Activated CD8-positive, alpha-beta memory T cell treated with anti-CD3 and anti-CD28 coated beads, Interleukin-2, amount 50 U/mL, for 48 hours (primary cell): ENCODE measurements at places on chromosomes 12 and 14.

GRCh38 chr12:100733817-100734593 lies 60.6 kb upstream of the ANO4 start:
- no peak for DNase-seq

GRCh38 chr14:22778084-22778483 lies 11.6 kb downstream of the OXA1L start:
- no peak for DNase-seq

- no peak for DNase-seq
Observed at GRCh38 chr14:76863724-76864407, 37.7 kb downstream of the LRRC74A start.

DNA sequence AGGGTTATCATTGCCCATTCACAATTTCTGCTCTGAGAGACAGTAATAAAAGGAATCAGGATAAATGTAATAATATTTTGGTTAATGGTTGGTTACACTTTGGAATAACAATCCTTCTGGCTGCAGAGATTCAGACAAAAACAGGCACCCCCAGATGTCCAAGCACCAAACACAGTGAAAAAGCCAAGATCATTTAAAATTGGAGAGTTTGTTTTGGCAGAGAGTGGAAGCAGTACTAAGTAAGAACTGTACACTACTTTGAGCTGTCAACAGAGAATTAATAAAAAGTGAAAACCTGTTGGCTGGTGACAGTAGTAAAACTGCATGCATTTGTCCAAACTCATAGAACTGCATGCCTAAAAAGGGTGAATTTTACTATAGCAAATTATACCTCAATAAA lies 15.6 kb upstream of the IL22 start:
- DNase-seq: no peak

GRCh38 chr12:121825041-121825523 lies 21.3 kb downstream of the SETD1B start:
- DNase-seq: no peak

GRCh38 chr12:106142591-106143261 lies 4.0 kb upstream of the NUAK1 start:
- DNase-seq: no peak

DNA sequence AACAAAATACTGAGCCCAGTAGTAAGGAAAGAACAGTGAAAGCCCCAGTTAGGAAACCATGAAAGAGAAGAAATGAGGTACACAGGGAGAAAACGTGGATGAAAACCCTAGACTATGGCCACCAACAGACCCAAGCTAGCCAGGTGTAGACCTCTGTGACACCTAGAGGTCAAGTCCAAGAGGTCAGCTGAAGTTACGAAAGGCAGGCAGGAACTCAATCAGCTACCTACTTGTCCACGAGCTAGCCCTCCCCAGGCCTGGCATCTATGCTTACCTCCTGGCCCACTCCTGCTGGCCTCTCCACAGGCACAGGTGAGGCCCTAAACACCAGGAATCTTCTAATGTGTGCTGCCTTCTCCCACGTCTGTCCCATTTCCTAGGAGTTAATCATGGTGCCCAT lies 48.7 kb downstream of the DPF3 start:
- no peak for DNase-seq

DNA sequence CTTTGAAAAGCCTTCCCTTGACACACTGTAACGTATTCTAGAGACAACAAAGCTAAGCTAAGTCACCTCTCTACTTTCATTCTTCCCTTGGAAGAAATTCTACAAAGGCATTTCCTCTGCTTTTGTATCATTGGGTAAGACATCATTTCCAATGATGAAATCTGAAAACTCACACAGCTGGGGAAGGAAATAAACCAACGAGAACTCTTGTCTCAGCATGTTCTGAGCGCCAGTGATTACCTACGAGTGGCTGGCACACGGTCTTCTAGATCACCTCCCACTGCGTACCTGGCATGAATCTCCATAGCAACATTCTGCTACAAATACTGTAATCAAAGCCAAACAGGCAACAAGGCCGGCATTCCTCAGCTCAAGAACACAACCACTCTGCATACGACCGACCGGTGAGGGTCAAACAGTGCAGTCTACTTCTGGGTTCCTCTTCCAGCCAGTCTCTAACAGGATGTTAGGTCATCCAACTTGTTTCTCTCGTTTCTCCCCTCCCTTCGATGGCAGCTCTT lies 7.6 kb downstream of the VPS37B start:
- DNase-seq: no peak

DNA sequence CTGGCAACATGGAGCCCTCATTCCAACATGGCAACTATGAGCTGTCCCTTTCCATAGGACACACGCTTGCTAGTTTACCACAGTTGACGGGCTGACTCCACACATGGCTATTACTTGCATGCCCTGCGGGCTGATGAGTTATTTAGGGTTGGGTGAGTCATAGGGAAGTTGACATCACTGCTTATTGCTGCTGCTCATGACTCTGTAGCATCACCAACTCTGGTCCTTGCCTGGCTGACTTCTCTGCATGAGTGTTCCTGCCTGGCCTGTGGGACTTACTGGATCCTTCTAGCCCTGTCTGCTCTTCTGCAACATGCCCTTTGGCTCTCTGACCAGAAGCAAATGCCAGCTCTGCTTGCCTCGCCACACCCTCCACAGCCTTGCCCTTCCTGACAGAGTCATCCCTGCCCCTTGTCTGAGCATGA lies 199.5 kb downstream of the ANO6 start:
- DNase-seq: peak; percentile 60

DNA sequence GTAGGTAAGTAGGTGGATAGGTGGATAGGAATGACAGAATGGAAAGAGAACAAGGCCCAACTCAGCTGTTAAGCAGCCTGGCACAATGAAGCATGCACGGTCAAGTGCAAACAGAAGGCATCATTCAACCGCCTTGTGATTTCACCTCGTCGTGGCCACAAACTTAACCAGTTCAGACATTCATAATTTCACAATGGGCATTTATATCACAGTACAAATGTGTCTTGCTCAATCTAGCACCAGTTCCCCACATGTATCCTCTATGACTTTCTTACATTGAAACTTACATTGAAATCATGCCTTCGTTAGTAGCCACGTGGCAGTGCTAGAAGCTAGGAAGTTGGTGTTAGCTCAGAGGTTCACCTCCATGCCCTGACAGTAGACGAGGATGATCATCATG lies 207.5 kb downstream of the ETV6 start:
- peak; percentile 40 for DNase-seq

DNA sequence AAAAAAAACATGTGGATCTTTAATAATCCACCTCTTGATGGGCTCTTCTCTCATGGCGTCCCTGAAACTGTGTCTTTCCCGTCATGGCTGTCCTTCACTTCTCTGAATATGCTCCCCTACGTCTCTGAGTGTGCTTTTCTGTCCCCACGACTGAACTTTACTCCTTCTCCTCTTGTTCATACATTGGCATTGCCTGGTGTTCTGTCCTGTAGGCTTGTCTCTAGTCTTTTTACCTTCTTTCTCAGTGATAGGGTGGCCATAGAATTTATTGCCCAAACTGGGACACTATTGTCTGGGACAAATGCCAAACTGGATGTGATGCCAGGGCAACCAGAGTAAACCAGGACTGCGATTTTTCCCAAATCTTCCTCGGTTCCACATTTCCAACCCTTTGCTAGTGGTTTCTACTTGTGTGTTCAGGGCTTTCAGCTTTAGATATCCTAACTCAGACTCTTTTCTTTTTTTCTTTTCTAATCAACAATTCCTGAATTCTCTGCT lies 202.2 kb downstream of the ATP23 start:
- DNase-seq: no peak

- DNase-seq: no peak
Observed at GRCh38 chr14:59344016-59344415, 121.2 kb downstream of the GPR135 start.

DNA sequence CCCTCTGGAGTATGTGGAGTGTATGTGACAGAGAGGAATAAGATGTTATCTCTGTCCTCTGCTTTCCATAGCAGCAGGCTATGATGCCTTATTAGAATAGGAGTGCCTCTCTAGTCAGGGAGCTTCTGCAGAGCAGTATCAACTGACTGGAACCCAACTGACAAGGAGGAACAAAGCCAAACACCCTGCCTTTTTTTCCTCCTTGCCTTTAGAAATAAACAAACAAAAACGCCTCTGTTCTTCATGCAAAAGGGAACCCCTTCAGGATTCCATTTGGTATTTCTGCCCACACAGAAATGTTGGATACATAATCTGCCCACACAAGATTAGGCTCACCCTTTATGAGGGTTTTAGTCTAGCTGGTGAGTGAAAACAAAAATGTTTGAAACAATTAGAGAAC lies 50.3 kb downstream of the VRK1 start:
- no peak for DNase-seq

DNA sequence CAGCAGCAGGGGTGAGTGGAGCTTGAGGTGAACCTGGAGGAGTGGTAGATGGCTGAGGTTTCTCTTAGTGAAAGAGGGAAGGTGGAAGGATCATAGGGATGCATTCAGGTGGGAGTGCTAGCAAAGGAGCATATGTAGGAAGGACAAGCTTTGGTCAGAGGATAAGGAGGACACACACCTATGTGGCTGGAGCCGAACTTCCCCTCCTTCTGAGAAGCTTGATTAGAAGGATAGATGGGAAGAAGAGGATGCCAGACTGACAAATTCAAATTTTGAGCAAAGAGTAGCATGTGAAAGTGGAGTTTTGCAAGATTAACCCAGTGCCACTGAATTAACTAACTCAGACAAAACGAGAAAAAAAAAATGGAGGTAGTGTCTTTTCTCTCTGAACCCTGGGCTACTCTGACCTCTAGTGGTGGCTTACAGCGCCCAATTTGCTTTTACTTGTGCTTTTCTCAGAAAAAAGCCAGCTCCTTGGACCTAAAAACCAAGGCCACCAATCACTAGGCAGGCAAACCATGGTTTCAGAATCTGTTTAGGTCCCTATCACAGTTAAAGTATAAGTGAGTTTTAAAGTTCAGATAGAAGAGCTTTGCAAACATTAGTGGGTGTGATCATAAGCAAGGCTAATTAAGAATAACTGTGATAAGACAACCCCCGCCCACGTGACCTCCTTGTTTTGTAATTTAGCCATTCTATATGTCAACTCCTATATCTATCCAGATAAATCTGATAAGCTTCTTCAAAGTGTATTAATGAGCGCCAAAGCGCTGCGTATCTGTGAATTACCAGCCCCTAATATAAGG lies 15.5 kb downstream of the EMP1 start:
- DNase-seq: peak; percentile 64

DNA sequence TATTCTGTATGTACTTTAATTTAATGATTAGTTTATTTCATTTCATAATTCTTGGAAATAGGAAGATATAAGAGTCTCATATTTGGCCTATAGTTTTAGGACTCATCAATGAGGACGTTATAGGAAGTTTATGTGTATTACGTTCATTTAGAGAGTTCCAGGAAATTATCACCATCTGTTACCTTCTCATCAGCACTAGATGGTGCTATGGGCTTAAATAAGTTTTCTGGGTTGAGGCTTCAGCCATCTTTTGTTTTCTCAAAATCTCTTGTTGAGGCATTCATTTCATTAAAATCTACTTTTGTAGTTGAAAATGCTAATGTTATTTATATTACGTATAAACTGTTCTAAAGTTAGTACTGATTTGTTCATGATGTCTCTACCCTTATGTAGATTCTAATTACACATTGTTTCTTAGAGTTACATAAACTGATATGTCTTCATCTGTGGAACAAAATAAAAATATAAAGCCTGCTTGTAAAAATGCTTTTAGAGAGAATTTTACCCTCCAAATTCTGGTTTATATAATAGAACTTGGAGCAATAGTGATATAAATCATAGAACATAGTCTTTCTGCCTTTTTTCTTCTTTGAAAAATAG lies 89.2 kb downstream of the CFAP54 start:
- DNase-seq: no peak

DNA sequence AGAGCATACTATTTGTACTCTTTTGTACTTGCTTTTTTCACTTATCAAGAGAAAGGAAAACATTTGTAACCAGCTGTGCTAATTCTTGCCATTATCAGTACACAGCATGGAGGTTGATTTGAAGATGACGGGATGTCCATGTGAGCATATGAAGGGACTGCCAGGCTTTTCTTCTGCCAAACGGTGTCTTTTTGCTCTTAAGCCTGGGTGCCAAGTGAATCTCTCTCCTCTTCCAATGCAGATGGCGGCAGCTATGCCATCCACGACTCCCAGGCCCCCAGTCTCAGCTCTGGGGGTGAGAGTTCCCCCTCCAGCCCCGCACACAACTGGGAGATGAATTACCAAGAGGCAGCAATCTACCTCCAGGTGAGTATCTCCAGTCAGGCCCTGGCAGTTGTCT lies 38.9 kb downstream of the TPCN1 start:
- DNase-seq: no peak

GRCh38 chr14:99841436-99842071 lies 48.3 kb downstream of the EML1 start:
- DNase-seq: no peak

DNA sequence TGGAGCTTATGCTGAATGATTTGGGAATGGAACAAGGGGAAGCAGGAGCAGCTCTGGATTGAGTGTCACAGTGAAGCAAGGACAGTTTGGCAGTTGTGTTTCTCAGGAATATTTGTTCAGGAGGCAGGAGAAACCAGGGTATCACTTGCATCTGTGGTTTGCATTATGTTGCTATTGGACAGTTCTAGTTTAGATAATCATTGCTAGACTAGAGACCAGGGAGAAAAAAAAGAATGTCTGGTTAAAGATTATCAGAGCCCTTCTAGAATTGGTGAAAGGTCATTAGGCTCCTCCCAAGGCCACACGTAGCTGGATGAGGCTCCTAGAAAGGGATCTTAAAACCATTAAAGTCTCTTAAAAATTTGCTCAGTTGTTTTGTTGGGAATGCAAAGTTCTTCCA lies 17.0 kb upstream of the SRSF5 start:
- DNase-seq: no peak

GRCh38 chr14:35441160-35441559 lies 36.6 kb upstream of the NFKBIA start:
- no peak for DNase-seq

- no peak for DNase-seq
Observed at GRCh38 chr14:56549721-56550120, 29.9 kb upstream of the TMEM260 start.

DNA sequence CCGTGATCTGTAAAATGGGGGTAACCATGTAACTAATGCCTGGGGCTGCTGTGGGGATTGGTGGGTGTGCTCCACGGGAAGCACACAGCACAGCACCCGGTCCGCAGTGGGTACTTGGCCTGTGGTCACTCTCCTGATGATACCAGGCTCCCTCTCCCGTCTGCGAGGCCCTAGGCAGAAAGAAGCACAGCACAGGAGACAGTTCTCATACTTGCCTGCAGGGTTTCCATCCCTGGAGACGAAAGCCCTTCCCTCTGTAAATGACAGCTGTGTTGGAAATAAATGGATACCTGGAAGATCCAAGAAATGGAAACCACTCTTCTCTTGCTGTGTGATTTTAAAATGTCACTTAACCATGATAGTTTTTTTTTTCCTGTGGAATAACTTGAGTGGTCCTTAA lies 7.9 kb upstream of the PRMT8 start:
- no peak for DNase-seq
